Mesendoderm (in vitro differentiated cells): ENCODE measurements at places on chromosomes 5 and 9.
A peak's percentile ranks its signal among the peaks of the same experiment; 100 is the strongest.

- no peak for DNase-seq
These were observed 8.1 kb downstream of the SLC12A7 start for GRCh38 chr5:1103505-1104326.

DNA sequence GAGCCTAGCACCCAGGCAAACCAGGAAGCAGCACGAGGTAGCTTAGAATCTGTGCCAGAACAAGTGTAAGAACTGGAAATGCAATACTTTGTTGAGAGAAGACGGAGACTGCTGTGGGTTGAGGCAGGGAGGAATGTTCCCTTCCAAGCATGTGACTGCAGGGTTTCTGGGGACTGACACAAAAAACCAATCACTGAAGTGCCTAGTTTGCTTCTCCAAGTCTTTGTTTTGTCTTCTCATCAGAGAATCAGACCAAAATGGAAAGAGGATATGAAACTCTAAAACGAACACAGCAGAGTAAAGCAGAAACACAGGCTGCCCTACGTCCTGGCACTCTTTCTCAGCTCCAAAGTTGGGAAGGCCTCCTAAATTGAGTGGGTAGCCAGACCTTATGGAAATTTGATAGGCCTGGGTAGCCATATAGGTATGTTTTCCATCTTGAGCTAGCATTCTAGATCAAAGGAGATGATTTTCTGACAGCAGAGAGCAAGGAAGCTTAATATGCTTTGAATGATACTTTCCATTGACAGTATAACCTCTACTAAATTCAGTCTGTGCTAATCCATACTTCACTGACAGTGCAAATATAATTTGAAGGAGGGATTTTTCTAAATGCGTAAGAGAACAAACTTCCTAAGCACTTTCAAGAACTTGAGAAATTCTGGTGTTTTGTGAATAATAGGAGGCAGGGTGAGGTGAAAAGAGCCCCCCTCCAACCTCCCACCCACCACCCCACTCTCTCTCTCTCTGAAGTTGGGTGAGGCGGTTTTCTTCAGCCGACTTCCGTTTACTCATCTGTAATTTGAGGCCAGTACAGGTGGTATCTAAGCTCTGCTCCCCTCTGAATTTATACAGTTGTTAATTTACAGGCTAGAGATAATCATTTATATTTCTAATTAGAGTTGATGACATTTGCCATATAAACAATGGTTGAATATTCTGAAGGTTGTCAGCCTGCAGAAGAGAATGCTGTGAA is 5.5 kb downstream of the ADRB2 start:
- no peak for DNase-seq

DNA sequence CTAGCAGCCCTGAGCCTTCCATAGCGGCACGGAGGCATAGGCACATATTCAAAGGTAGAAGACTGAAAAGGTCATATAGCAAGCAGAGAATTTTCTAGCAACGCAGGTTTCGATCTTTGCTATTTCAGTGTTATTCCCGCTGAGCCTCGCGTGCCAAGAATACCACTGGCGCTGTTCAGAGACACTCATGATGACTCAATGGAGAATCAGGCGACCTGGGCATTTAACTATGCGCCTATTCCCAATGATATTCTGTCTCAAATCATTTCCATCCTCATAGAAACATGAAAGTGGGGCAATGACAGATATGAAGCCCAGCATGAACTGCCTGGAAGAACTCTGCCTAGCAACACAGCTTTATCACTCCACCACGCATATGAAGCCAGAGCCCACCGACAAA is 59.9 kb downstream of the EFNA5 start:
- no peak for DNase-seq

- no peak for DNase-seq
These were observed 157.2 kb downstream of the MELK start for GRCh38 chr9:36729906-36730305.

DNA sequence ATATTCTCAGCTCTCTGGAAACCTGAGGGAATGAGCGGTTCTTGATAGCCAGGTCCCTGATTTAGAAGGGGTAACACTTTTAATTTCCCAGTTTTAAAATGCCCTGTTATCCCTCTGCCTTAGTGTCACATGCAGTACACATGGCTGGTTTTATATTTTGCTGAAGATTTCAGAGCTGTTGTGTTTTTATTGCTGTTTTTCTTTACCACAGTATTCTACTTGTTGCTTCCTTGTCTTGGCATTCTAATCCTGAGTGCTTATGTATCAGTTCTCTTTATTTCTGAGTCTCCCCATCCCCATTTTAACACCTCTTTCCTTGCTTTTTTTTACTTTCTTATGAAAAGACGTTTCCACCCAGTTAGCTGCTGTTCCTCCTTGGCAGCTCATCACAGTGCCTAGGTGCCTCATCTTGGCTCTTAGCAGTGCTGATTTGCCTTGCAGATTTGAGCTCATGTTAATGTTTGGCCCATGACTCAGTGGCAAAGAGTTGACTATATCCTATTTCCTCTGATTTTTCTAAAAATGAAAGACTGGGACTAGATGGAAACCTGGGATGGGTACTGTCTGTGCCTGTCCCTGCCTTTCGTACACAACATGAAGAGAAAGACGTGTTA is 3.7 kb downstream of the MTRR start:
- DNase-seq: no peak

DNA sequence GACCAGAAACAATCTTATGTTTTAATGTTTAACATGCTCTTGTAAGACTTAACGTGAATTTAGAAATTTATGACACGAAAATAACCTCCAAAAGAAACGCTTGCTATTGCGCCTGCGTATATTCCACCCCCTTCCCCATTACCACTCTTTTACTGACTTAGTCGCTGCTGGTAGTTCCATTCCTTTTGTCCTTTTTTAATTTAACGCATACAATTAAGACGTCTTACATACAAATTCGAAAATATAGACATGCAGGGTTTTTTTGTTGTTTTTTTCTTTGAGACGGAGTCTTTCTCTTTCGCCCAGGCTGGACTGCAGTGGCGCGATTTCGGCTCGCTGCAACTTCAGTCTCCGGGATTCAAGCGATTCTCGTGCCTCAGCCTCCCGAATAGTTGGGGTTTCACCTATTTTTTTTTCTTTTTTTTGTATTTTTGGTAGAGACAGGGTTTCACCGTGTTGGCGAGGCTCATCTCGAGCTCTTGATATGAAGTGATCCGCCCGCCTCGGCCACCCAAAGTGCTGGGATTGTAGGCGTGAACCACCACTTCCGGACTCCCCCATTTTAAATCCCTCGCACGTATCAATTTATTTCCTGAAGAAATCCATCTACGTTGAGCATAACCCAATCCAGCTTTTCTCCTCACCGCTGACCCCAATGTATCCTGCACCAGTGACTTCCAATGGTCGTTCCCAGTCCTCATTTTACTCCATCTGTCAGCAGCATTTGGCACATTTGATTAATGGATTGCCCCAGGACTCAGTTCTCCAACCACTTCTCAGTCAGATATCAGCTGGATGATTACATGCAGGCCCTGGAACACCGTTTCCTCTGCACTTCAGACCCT is 684 bp upstream of the MED7 start:
- no peak for DNase-seq

DNA sequence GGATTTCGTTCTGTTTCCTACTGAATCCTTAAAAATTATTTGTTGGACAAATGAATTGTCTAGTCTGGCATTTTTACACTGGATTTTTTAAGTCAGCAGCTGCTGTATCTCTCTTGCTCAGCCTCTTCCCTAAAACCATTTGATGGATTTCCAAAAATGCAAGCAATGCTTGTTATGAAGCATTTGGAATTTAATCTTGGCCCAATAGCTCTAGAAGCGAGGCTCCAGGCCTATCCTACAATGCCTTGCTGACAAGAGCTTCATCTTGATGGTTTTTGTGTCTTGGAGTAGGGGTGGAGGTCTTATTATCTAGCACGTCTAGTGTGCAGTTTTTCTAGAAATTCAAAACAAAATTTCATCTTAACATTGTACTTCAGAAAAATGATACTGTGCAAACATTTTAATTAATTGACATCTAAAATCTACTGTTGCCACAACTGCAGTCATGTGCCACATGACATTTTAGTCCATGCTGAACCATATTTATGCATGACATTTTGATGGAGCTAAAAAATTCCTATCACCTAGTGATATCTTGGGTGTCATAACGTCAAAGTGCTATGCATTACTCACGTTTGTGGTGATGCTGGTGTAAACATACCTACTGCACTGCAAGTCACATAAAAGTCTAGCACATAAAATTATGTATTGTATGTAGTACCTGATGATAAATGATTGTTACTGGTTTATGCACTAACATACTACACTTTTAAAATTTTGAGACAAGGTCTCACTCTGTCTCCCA is 5.9 kb upstream of the RAD23B start:
- DNase-seq: no peak

GRCh38 chr9:71655141-71655540 is 113.2 kb downstream of the CEMIP2 start:
- DNase-seq: no peak

- DNase-seq: peak; percentile 79
These were observed 14.5 kb upstream of the TAL2 start for GRCh38 chr9:105647595-105648349.

- no peak for DNase-seq
These were observed 177.4 kb downstream of the SLC28A3 start for GRCh38 chr9:84163052-84163650.

GRCh38 chr5:90690307-90690706 is 131.7 kb downstream of the ADGRV1 start:
- DNase-seq: no peak

- DNase-seq: no peak
These were observed 2.6 kb downstream of the NR5A1 start for GRCh38 chr9:124504530-124505005.

DNA sequence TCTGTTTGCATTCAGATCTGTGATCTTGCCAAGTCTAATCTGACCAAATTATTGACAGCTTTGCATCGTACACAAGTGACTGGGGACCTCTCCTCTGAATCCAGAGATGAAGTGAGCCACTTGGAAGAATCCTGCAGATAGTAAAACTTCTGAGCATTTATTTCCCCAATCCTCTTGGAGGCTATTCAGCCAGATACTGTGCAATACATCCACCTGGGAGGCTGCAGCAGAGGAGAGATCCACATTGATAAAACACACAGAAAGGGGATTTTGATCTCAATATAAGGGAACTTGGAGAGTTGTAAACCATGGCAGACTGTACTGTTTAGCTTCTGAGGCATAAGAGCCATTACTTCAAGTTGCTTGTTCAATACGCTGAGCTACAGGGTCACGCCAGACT is 654.6 kb downstream of the MTRR start:
- no peak for DNase-seq

DNA sequence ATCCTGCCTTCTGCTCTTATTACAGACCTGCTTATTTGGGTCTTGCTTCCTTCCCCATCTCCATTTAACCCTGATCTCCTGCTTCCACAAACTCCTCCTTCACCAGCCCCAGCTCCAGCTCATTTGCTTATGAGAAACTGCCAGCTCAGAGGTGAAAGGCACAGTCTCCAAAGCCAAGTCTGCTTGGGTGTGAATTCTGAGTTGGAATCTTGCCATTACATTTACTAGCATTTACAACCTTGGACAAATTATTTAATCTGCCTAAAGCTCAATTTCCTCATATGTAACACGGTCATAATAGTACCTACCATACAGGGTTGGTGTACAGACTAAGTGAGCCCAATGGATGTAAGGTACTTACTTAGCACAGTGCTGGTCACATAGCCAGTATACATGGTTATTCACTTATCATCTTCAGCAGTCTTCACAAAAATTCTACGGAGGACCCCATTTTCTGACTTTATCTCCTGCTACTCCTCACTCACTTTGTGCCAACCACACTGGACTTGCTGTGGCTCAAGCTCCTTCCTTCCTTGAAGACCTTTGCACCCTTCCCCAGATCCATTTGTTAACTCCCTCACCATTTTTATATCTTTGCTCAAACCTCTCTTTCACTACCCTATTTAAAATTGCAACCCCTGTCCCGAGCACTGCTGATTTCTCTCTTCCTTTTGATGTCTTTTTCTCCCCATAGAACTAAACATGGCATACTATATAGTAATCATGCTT is 86.2 kb downstream of the DOCK2 start:
- no peak for DNase-seq

- DNase-seq: no peak
These were observed 533.4 kb downstream of the IRX1 start for GRCh38 chr5:4128994-4129393.

GRCh38 chr9:127177665-127178265 is 55.3 kb upstream of the ANGPTL2 start:
- DNase-seq: no peak
